ENCODE measurements at places on chromosomes 1 and 21.
A peak's percentile ranks its signal among the peaks of the same experiment; 100 is the strongest.

GRCh38 chr1:244370060-244370637 lies 81.6 kb downstream of the ADSS2 start:
- no peak for DNase-seq

DNA sequence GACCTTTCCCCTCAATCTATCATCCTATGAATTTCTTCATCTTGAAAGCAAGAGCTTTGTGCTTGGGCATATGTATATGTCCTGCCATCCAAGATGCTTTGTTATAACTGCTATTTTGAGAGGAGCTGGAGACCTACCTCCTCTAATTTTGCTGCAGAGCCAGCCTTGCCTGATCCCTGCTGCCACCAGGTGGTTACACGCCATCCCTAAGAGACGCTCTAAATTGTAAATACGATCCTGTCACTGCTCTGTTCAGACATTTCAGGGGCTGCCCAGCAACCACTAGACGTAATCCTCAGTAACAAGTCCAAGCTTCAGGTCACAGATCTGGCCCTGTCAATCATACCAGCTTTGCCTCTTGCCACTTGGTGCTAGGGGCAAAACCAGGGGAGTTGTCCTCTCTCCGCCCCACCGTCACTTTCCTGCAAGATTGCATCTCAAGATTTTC lies 32.9 kb downstream of the GPA33 start:
- no peak for DNase-seq

- no peak for DNase-seq
These were observed 26.2 kb downstream of the ZMYND12 start for GRCh38 chr1:42429603-42430002.

DNA sequence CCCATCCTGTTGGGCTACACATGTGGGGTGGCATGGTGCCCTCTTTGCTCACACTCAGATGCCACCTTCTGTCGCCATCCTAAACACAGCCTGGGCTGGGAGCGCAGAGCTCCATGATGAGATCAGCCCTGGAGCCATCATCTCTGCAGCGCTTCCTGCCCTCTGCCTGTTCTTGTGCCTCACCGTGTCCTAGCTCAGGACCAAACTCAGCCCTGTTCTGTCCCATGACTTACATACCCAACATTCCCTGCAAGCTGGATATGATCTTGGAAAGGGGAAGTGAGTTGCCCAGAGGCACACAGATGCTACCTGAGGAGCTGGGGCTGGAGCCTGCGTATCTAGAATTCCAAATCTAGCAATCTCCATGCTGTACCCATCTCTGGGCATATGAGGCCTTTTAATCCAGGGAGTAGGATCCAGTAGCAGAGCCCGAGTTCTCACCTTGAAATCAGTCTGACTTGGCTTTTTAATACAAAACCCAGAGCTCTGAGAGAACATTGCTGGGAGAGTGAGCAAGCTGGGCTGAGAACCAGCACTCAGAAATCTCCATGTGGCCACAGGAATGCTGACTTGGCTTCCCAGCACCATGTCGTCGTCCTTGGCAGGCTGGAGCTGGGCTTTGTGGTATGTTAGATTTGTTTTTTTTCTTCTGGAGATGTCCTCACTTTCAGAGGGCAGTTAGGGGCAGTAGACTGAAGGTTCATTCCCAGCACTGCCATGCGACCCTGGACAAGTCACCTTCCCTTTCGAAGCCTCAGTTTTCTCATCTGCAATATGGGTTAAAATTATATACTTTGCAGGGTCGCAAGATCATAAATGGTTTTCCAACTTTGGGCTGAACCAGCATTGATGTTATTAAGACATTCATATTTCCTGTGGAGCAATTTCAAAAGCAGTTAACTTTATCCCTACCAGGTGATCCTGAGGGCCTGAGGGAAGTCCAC lies 2.6 kb downstream of the ALPL start:
- no peak for DNase-seq

GRCh38 chr1:112956544-112957132 lies 642 bp upstream of the SLC16A1 start:
- peak; percentile 34 for DNase-seq

GRCh38 chr1:1344655-1345361 lies 4.4 kb downstream of the DVL1 start:
- DNase-seq: no peak

DNA sequence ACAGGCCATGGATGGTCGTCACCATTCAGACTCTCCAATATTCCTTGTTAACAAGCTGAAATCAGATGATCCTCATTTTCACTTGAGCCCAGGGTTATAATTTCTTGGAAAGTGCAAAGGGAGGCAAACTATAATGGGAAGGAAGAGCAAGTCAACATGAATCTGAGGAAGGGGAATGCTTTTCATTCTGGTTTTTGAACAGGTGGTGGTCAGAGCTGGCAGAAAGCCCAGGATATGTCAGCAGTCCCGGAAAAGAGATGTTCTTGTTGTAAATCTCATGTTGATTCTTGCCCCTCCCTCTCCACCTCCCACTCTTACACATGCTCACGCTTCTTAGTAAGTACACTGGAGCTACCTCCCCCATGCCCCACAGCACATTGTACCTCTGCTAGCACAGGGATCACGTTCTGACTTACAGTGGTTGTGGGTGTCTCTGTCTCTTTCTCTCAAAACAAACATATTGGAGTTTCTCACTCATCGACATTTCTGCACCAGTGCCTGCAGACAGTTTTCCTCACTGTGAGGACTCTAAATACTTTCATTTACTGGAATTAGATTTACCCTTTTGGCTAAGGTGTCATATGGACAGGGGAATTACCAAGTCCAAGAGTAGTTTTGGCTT lies 77.6 kb downstream of the XCL2 start:
- peak; percentile 76 for DNase-seq

DNA sequence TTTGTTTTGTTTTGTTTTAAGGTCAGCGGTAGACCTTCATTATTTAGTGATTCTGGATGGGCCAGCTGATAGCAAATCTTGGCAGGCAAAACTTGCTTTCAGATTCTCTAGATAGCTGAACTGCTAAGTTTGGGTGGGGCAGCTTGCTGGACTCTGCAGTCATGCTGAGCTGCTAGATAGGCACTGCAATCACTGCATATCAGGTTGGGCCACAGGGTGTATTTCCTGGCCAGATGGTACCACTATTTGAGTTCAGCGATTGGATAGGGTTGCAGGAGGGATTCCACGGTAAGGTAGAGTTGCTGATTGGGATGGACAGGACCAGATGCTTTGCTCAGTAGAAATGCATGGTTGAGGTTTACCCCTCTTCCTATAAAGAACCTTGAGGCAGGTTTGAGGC lies 579.3 kb upstream of the ADGRL4 start:
- no peak for DNase-seq

DNA sequence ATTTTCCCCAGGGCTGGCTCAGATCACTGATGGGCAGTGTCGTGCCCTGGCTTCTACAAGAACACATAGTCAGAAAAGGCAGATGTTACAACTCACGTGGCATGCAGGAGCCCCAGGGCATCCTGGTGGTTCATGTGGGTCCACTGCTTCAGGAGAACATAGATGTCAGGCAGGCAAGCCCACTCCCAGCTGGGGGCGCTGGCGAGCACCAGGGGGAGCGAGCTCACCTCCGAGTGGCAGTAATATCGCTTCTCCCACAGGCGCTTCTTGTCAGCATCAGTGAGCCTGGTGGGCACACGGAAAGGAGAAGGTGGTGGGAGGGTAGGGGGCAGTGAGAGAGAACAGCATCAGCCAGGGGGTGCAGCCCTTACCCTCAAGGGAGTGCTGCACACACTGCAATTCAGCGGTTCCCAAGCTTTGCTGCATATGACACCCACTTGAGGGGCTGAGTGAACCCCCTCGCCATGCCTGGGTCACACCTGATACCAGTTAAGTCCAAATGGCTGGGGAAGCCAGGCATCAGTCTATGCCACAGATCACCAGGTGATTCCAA lies 34.3 kb upstream of the PPP1R15B start:
- DNase-seq: peak; percentile 51

DNA sequence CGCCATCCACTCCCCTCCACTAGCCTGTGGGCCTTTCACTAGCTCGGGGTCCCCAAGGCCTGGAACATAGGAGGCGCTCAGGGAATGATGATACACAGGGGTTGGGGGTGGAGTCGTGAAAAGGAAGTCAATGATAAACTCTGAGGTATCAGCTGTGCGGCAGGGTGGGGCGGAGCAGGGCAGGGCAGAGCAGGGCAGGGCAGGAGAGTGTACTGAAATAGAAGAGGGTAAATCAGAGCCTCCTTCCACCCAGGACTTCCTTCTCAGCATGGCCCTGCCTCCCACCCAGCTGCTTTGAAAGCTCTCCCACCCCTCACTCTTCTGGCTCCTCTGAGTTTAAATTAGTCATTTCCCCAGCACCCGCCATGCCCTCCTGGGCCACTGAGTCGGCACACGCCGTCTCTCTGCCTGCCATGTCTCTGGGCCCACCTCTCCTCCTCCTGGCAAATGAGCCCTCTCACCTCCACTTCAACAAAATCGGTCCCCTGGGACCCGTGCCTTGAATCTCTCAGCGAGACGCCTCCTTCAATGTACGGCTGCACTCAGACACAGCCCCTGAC lies 16.9 kb downstream of the CAPZB start:
- peak; percentile 30 for DNase-seq

DNA sequence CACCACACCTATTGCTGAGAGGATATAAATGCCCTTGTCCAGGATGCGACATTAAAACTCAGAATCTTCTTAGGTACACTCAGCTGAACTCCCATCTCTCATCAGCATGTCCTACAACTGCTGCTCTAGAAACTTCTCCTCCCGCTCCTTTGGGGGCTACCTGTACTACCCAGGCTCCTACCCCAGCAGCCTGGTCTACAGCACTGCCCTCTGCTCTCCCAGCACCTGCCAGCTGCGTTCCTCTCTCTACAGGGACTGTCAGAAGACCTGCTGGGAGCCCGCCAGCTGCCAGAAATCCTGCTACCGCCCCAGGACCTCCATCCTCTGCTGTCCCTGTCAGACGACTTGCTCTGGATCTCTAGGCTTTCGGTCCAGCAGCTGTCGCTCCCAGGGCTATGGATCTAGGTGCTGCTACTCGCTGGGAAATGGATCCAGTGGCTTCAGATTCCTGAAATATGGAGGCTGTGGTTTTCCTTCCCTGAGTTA lies at the start of gene KRTAP13-4:
TSS of gene KRTAP13-4 (plus strand) at position 51 of the 486 bp plus-strand sequence. CDS start at position 107, 56 bp downstream.
- no peak for DNase-seq

DNA sequence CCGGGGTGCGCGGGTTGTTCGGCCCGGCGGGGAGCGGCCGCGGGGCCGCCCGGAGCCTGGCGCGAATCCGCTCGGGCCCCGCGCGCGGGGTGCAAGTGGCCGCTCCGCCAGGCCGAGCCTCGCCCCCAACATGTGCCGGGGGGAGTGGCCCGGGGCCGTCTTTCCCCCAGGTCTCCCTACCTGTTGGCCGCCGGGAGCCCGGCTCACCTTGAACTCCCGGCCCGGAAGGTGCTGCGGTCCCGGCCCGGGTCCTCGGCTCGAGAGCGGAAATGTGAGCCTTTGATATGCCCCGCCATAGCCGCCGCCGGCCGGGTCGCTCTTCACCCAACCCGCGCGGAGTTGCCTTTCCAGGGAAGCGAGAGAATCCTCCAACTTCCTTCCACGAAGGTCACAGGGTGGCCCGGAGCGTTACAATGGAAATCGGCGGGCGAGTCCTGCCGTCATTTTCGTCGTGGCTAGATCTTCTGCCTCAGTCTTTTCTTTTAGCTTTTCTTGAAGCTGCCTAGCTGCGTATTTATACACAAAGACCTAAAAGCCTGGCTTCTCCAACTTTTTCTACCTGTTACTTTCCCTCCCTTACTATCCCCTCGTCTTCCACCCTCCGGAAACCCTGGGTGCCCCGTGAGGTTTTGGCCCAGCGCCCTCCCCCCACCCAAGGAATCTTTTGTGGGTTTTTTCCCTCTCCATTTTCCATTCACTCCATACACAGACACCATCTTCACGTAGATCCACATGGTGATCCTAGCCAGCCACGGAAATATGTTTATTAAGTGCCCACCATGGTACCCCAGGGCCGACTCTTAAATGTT lies 867 bp downstream of the PTGFRN start:
- DNase-seq: peak; percentile 28

GRCh38 chr21:14491269-14491681 lies 54.8 kb downstream of the SAMSN1 start:
- DNase-seq: no peak

DNA sequence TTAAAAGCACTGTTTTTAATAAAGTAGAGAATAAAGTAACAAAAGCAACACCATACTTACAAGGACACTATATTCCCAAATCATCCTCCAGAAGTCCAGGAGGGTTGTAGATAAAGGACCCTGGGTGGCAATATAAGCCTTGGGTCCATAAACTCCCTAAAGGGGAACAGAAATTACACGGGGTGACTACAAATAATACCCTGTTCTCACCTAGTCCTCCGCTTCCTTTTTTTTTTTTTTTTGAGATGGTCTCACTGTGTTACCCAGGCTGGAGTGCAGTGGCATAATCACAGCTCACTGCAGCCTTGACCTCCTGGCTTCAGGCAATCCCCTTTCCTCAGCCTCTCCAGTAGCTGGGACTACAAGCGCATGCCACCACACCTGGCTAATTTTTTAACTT lies 13.1 kb downstream of the PTPN22 start:
- DNase-seq: no peak

GRCh38 chr1:237901299-237901934 lies 10.7 kb upstream of the ZP4 start:
- no peak for DNase-seq

- DNase-seq: no peak
These were observed 39.4 kb downstream of the PAFAH2 start for GRCh38 chr1:25958465-25958864.

DNA sequence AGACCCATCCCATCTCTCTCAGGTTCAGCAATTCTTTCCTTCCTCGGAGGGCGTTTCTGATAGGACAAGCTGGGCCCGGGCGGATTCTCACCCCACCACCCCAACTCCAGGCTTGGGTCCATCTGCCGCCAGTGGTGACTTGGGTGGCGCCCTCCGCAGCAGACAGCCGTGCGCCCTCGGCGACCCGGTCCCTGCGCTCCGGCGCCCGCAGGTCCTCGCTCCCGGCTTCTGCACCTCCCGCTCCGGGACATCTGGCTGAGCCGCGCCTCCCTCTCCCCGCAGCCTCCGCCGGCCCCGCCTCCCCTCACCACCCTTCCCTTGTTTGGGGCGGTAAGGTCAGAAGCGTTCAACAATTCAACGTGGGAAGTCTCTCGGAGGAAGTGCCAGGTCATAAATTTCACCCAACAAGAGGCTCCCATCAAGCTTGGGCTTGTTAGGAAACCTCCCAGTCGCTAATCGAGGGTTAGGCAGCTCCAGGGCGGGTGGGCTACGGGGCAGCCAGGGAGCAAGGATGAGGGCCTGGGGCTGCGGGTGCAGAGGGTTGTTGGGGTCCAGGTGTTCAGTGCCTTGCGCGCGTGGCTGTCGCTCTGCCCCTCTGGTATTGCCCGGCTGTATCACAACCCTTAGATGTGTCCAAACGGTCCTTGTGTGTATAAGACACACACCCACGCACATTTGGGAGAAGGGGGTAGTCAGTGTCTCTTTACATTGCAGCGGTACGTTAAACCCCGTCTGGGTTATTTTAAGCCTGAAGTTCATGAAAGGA lies 39.8 kb downstream of the OLIG1 start:
- DNase-seq: no peak

Data from T-helper 1 cell (primary cell).